Pericardium fibroblast (primary cell): ENCODE measurements at places on chromosomes 13 and 19. TPM values are rescaled to one million over a fixed set of nuclear protein-coding genes. Genes with fewer than 3 reads are reported as not detected.

COMP gene
- total RNA-seq, result 0.85 and 2.9 TPM in 2 replicates

ZNF491 gene
- 0.58 TPM in 1 of 2 replicates, not detected in the other for total RNA-seq

IL4I1 gene
- total RNA-seq, result not detected in 2 replicates

MEX3D gene
- total RNA-seq, result 40.6 and 46.9 TPM in 2 replicates

SCAMP4 gene
- total RNA-seq, result 102 and 104 TPM in 2 replicates

IGSF23 gene
- not detected in 2 replicates for total RNA-seq

OXGR1 gene
- total RNA-seq, result not detected in 2 replicates

ZNF93 gene
- 2.4 and 5.0 TPM in 2 replicates for total RNA-seq

TUBA3C gene
- not detected in 2 replicates for total RNA-seq

TEX101 gene
- total RNA-seq, result not detected in 2 replicates

SLC25A41 gene
- total RNA-seq, result not detected in 2 replicates

MAP1S gene
- 34.0 and 38.6 TPM in 2 replicates for total RNA-seq

OR10H1 gene
- not detected in 2 replicates for total RNA-seq

CACNG8 gene
- 0.60 and 1.6 TPM in 2 replicates for total RNA-seq

SIGLEC9 gene
- total RNA-seq, result not detected in 2 replicates
